Vagina (tissue), 2 donors: ENCODE measurements at places on chromosomes 5 and 9. TPM values are rescaled to one million over a fixed set of nuclear protein-coding genes. Genes with fewer than 3 reads are reported as not detected.

- DNase-seq = no peak
Measured at GRCh38 chr5:179886190-179886911, 21.3 kb downstream of the TBC1D9B start.

DNA sequence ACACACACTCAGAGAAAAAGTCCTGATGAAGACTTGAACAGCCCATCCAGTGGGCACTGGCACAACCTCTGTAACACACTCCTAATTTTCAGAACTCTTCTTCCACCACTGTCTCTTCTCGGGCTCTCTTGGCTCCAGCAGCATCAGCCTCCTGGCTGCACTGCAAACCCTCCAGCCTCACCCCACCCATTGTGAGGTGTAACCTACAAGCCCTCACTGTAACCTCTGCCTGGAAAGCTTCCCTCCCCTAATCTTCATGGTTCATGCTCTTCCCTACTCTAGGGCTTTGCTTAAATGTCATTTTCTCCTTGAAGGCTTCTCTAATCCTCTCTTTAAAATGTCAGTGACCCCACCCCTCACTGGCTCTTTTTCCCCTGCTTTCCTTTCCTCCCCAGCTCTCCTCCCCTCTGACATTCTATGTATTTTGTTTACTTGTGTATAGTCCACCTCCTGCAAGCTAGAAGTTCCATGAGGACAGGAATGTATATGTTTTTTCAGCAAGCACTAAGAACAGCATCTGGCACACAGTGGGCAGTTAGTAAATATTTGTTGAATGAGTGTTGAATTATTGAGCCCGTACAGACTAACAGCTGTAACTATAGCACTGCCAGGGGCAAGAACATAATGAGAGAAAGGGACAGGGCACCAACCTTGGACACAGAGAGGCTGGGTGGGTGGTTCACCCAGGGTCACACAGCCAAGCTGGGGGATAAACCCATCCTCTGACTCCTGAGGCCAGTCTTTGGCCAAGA, 76.4 kb downstream of the ESM1 start:
- DNase-seq = peak; percentile 67

DNA sequence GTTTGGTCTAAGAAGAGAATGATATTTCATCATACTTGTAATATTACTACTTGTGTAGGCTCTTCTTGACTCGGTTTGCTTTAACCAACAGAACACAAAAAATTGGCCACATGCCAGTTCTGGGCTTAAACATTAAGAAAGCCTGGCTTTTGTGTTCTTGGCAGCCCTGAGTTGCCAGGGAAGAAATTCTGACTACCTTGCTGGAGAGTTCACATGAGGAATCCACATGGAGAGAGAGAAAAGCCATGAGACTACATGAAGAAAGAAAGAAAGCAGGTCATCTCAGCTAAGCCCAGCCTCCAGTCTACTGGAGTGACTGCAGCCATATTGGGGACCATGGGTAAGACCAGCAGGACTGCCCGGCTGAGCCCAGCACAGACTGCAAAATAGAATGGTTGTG, 524.8 kb downstream of the RAB3C start:
- DNase-seq = no peak

DNA sequence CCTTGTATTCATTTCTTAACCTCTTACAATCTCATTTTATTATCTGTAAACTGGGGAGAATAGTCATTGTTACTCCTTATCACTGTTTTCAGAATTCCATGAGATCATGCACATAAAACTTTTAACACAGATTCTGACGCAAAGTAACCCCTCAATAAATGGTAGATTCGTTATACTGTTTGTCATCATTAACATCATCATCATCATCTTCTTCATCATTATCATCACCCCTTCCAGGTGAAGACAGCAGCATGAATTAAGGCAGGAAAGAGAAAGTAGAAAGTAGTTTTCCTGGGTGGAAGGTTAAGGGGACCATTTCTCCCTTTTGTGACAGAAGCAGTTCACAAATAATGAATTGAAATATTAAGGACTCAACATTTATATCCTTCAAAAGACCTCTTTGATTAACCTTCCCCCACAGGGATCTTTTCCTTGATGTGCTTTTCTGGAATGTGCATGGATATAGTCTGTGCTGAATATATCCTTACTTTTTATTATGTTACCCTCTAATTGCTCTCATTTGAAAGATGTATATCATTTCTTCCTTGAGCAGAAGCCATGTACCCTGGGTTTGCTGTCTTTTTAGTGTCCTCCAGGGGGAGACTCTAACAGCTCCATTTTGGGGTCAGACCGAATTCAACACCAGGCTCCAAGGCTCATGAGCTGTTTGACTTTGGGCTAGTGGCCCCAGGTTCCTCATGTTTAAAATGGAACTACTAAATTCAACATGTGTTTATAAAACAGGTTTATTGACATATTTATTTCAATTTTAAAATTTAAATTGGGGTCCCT, 1029.9 kb upstream of the WWC1 start:
- DNase-seq = no peak

GRCh38 chr5:115379622-115380344, 83.3 kb upstream of the CCDC112 start:
- DNase-seq = no peak

- DNase-seq = no peak
Measured at GRCh38 chr5:149489605-149490037, 61.6 kb downstream of the CSNK1A1 start.

GRCh38 chr5:139458580-139459407, 3.7 kb downstream of the ECSCR start:
- DNase-seq = no peak

- no peak for DNase-seq
Measured at GRCh38 chr5:34867660-34868059, 28.7 kb downstream of the TTC23L start.

Gene NTRK2
- 16.0 TPM for total RNA-seq

Gene HRCT1
- total RNA-seq = 5.4 TPM

Gene ACTBL2
- not detected for total RNA-seq
